ENCODE measurements at places on chromosomes 12 and 14.
A peak's percentile ranks its signal among the peaks of the same experiment; 100 is the strongest.

GRCh38 chr12:4938900-4939299, 29.2 kb downstream of the KCNA1 start:
- no peak for DNase-seq

DNA sequence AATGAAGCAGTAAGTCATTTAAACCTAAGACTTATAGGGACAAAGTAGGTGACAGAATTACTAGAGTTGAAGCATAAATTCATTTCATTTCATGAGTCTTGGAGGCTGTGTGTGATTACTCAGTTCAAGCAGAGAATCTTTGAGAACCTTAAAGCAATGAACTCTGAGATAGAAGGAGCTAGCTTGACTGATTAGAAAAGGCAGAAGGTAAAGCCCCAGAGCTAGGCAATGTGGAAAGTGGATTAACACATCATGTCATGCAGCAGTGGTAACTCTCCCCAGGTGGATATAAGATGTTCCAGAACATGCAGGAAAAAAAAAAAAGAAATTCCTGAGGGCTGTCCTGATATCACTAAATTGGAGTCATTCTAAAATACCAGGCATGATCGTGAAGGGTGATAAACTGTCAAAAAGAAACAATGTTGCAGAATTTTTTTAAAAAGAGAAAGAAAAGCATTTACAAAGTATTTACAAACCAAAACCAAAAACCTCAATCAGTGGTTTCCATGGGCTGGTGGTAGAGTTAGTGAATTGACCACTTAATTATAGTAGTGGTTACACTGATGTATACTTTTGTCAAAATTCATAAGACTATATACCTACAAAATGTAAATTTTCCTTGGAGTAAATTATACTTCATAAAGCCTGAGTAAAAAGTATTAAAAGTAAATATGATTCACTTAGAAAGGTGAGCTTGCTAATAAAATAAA, 12.7 kb upstream of the SLC16A7 start:
- DNase-seq: no peak

DNA sequence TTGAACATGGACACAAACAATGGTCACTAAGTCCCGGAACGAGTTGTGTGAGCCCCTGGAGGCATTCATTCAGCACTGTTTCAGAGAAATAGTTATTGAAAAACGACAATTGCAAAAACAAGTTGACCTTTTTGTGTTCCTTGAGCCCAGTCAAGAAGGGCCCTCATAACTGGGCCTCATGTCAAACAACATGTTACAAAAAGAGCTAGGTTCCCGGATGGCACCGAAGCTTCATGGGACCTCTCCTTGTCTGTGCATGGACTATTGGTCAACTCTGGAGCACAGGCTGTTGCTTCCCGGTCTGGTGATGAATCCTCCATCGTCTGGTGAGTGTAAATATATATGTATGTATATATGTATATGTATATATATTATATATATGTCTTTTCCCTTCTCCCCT, 176.6 kb downstream of the ALG10 start:
- DNase-seq: no peak

- DNase-seq: no peak
Observed at GRCh38 chr14:32762886-32763285, 175.8 kb upstream of the NPAS3 start.

DNA sequence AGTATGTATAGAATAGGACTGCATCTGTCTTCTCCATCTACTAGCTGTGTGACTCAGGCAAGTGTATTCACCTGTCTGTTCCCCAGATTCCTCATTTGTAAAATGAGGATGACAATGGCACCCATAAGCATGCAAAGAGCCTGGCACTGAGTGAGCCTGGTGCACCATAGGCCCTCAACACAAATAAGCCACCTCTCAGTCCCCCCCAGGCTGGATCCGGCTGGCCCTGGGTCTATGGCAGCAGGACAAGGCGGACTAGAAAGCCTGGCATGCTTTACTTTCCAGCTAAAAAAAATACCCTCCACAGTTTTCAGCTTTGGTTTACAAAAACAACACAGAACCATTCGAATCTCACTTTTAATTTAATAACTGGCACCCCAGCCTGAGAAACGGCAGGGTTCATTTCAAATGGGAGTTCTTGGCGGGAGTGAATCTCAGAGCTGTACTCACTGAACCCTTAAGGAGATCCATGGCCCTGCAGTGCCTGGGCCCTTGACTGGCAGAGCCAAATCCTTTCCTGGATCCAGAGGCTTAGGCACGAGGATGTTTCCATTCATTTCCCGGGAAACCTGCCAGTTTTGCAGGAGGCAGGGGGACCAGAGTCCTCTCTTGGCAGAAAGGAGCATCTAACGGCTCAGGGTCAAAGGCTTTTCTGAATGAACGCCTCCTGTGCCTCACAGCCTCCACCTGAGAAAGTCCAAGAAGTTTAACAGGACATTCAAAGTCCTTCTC, 17.7 kb downstream of the SYNE3 start:
- DNase-seq: no peak

DNA sequence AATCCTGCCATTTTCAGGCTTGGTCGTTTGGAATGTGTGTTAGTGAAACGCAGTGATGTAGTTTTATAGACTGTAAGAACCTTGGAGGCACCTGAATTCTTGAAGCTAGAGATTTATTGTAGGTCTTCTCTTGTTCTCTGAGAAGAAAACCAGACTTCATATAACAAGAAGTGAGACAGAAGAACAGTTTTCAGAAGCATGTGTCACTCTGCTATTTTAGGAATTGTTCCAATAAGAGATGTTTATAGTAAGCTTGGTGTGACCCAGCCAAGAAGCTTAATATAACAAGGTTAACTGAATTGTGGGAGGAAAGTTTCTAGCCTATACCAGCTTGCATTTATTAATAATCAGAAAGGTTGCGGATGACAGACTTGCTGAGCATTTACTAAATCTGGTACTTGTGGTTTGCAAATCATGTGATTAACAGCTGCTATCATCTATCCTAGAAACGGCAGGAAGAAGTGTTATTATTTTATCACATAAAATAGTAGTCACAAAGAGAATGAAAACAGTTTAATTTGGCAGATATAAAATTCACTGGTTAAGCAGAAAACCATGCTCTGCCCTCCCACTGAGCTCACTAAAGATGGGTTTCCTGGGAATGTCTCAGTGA, 49.2 kb upstream of the BCAT1 start:
- DNase-seq: no peak

DNA sequence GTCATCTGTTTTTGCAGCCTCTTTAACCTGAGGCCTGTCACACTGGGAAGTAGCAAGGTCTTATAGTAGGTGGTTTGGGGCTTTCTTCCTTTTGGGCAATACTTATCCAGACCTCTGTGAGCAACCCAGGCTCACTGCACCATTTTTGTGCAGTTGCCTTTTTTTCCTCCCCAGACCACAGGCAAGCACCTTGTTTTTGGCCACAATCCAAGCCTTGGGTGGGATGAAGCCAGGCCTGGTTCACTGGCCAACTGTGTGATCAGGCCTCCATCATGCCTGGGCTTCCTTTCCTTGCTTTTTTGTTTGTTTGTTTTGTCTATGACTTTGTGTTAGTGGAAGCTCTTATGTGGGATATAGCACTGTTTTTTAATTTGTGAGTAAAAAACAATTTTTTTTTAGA, 71.7 kb downstream of the DNAH10 start:
- no peak for DNase-seq

GRCh38 chr14:103859416-103860202, 12.2 kb upstream of the PPP1R13B start:
- no peak for DNase-seq

- no peak for DNase-seq
Observed at GRCh38 chr12:125064492-125064891, 743 bp upstream of the AACS start.

GRCh38 chr12:68609998-68610369, 715 bp upstream of the RAP1B start:
- peak; percentile 14 for DNase-seq

- DNase-seq: no peak
Observed at GRCh38 chr12:77760271-77761025, 70.2 kb upstream of the NAV3 start.

GRCh38 chr12:106918746-106919145, 37.0 kb upstream of the TMEM263 start:
- DNase-seq: no peak

DNA sequence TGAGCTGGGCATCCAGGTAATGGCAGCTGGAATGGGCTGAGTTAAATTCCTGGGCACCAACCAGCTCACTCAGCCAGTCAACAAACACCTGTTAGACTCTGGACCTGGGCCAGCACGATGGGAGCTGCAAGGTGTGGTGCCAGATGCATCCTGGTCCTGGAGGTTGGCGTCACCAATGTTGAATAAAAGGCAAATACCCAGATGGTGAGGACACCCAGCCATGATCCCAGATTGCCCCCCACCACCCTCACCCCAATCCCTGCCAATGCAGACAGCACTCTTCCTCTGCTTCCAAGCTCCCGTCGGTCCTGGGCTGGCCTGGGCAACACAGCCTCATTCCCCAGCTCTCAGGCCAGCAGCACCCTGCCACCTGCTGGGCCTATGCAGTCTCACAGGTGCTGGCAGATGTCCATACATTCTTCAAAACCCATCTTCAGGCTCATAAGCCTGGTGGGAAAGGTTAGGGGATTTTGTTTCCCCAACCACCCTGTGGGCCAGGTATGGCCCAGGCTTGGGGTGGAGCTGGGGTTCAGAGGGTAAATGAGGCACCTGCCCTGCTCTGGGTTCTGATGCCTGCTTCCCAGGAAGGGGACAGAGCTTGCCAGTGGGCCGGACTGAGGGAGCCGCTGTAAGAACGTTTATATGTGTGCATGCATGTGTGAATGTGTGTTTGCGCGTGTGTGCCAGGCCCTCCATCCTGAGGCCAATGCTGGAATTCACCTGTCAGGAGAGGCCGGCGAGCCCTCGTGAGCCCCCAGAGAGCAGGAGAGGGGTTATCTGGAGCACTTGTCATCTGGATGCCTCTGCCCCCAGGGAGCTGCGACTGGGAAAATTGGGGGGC, 58.0 kb downstream of the LGMN start:
- no peak for DNase-seq

- DNase-seq: no peak
Observed at GRCh38 chr12:56431850-56432249, 17.4 kb downstream of the TIMELESS start.

DNA sequence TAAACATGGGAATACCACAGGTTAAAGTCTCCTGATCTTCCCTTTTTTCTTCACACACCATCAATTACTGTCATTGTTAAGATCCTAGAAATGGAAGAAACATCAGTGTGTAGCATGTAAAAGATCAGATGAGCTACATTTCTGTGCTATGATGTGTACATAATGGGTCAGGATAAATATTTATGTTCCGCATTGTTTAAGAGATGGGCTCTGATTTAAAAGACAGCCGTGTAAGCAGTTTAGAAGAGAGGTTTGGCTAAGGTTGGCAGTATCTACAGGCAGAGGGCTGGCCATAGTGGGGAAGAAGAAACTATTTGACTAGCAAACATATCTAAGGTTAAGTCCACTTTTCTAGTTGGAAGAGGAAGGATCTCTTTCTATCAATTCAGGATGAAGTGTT, 49.4 kb downstream of the LRRC9 start:
- DNase-seq: no peak

- DNase-seq: no peak
Observed at GRCh38 chr12:6966351-6966750, 4.1 kb downstream of the PHB2 start.
